ENCODE measurements at places on chromosomes 4 and X. TPM values are rescaled to one million over a fixed set of nuclear protein-coding genes. Genes with fewer than 3 reads are reported as not detected.

GRCh38 chr4:173264245-173264644 lies 69.9 kb downstream of the HMGB2 start:
- no peak for DNase-seq

DNA sequence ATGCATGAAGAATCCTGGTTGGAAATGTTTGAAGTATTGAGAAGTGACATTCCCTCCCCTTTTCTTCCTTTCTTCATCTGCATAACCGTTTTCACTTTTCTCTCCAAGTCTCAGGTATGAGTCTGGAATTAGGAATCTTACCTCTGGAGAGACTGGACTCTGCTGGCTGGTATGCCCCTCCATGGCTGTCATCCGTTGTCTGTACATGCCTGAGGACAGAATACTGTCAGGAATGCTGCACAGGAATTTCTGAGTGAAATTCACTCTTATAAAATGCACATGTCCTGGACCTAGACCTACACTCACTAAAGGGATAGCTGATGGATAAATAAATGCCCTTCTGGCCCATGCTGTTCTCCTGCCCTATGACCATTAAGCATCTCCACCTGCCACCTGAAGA lies 179.5 kb downstream of the MSN start:
- DNase-seq = no peak

DNA sequence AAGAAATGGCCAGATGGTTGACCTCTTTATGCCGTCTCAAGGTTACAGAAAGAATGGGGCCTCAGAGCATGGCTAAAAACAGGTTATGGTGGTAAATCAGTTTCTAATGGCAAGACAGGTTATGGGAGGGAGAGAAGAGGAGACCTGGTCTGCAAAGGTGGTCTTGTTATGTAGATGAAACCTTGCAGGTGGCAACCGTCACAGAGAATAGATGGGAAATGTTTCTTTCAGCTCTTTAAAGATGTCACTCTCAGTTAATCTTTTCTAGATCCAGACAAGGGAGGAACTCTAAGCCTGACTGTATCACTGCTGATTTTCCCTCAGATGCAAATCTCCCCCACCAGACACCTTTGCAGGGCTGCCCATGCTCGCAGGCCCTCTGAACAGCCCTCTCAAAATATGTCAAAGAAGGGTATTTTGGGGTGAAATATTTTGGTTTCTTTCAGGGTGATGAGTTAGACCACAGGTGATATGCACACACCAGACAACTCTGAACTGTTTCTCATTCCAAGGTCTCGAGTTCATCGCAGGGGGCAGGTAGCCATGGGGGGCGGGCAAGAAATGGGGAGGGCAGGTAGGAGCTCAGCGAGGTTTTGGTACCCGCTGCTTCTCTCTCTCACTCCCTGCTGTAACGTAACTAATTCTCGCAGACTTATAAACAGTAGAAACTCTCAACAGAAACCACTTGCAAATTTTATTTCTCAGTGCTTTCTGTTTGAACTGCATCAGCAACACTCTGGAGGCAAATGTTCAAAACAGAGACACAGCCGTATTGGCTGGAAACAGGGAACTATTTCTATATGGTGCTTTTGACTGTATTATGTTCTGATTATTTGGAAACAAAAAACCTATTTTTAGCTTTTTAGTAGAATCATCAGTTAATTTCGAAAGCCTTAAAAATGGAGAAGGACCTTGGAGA lies 32.4 kb downstream of the CASP3 start:
- DNase-seq = no peak

- DNase-seq = no peak
These were observed 76.6 kb upstream of the CXXC4 start for GRCh38 chr4:104571341-104571740.

DNA sequence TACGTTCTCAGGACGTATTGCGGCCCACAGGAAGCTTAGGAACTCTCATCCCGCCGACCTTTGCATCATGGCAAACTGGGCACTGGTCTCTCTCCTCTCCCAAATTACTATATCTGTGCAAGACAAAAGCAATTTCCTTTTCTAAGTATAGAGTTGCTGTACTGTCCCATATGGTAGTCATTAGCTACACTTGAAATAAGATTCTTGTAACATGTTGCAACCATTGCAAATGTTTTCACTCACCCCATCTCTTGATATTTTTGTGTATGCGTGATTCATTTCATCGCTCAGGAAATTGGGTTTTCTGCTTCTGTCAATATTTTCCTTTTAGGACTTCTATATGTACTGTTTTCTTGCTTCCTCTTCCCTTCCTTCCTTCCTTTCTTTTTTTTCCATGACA lies 15.7 kb downstream of the ARMCX6 start:
- DNase-seq = no peak

DNA sequence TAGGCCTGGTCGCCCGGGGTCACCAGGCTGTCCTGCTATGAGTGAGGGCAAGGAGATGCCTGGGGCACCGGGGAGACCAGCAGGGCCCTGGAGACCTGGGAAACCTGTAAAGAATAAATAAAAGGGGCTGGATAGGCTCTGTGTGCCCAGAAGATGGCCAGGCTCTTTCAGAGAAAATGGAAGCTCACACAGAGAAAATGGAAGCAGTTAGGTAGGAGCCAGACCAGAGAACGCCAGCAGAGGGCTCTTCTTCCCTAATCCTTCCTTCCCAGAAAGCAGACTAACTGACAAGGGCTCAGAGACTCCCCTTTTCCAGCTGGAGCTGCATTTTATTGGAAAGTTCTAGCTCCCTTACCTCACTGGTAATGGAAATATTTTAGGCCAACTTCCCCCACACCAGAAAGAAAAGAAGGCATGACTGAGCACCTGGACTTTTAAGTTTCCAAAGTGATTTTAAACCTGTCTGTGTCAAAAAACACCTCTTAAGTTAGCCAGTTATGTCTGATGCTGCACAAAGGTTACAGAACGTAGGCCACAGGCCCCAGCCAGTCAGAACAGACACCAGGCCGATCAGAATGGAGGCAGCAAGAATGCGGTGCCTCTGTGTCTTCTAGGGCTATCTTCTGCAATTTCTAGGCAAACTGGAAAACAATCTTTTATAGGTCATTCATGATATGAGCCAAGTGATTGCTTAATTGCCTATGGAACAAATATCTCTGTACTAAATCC lies 74.0 kb downstream of the ATG4A start:
- DNase-seq = peak; percentile 56

DNA sequence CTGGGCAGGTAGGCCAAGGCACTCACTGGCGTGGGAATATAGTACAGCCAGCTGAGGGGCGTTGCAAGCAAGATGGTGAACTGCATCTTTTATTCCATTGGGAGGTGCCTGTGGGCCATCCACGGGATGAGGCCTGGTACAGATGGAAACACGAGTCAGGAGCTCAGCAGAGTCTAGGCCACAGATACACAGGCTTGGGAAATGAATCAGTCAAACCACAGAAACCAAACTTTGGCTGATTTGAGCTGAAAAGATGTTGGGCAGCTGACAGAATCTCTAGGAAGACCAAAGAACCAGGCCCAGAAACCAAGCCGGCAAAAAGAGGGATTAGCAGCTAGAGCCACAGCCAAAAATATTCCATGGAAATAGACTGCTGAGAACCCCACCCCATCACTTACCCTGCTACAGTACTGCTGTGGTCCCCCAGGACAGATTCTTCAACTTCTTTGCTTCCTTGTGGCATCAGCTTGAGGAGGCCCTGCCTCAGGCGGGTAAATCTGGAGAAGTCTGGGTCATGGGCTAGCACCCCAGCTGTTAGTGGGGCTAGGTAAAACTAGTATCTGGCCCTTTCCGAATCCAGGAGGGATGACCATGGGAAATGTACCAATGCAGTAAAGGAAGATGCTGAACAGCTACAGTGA lies 75.4 kb downstream of the TMEM131L start:
- DNase-seq = peak; percentile 98

DNA sequence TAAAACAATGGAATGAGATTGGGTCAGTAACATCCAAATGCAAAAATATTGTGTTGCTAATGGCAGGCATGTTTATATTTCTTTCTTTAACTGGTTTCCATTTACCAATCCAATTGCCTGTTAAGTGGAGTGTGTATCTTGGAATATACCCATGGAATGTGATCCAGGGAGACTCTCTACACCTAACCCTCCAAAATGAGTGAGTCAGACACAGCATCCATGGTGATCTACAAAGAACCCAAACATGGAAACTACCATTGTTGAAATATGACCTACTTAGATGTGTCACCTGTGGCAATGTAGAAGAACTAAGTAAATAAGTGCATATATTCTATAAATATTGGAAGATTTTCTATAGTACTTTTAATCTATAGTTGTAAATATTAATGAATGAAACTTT lies 110.3 kb downstream of the AREG start:
- peak; percentile 49 for DNase-seq

GRCh38 chr4:103104886-103105285 lies 5.3 kb upstream of the BDH2 start:
- DNase-seq = no peak

DNA sequence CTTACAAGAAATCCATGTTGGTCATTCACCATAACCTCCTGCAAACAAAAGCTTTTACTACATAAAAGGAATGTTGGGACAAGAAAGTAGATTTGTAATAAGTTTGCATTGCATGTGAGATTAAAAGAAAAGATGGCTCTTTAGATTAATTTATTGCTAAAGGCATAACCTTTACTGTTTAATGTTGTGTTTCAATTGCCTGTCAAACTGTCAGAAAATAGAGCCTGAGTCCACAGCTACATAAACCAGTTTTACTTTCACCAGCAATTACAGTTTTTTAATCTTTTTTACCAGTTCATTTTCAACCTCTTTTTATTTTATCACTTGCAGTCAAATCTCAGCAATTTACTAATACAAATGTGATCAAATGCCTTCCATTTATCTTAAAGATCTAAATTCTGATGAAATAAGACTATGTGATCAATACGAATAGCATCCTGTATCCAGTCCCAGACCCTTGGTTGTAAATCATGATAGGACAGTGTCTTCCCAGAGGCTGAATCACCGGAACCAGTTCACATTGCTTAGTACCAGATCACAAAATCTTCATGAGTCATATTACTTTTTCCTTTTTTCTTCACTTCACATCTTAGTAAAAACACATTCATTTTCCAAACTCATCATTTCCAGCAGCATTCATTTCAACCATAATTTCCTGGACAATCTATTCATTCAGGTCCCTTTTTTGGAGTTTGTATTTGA lies 95.4 kb upstream of the FRG1 start:
- peak; percentile 1 for DNase-seq

GRCh38 chr4:7227008-7227407 lies 34.7 kb downstream of the SORCS2 start:
- DNase-seq = no peak

DNA sequence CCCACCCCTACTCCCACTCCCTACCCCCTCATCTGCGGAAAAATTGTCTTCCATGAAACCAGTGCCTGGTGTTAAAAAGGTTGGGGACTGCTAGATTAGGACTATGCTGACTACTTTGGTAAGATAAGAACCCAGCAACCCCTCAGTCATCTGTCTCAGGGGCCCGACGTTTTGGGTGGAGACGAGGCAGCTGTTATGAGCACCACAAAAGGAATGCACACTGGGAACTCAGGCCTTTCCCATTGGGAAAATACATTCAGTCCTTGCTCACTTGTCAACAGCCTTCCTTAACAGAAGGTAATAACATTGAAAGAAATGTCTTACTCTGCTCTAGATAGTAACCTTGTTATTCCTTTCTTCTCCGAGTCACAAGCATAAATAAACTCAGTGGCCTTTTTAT lies 310.8 kb downstream of the AFF2 start:
- peak; percentile 83 for DNase-seq

- DNase-seq = no peak
These were observed 138.8 kb upstream of the NALF2 start for GRCh38 chrX:69365349-69365748.

- peak; percentile 83 for DNase-seq
These were observed 92.5 kb downstream of the FAM13A start for GRCh38 chr4:88964450-88964849.

DNA sequence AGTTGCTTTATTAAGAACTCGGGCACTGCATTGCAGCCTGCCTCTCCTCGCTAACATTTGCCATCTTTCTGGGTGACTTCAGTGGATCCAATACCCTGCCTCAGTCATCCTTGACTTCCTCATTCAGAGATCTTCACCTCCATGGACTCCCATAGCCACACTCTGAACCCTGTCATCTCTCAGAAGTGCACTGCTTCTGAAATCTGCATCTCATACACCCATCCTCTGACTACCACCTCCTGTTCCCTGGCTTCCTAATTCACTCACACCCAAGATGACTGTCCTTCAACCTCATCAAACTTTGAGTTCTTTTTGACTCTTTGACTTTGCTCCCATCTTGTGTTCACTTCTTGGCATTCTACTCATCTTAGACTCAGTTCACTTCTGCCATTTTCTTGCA lies 25.3 kb upstream of the CYBB start:
- DNase-seq = no peak

DNA sequence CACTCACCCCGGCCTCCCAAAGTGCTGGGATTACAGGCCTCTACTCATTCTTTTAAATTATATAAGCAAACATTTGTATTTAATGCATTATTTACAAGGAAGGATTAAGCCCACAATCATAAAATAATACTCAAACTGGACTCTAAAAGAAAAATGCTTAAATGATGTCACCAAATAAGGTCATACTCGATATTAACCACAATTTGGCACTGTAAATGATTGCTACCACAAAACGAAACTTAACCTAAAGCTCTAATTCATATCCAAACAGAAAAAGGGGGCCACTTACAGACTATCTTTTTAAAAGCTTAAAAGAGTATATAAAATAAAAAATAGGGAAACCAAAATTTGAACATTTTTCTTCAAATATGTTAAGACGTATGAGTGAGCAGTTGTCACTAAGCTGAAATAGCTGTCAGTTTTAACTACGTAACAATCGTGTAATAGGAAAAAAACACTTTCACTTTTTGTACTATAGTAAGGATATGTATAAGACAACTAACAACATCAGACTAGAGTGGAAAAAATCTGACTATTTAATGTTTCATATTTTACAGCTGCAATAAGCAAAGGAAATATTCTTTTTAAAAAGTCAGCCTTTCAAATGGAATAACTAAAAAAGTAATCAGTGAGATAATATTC lies 108.2 kb upstream of the GPR34 start:
- DNase-seq = no peak

GRCh38 chr4:119898211-119898610 lies 168.4 kb downstream of the MAD2L1 start:
- no peak for DNase-seq

Gene SPANXA1
- total RNA-seq = not detected

Gene GRPR
- 0.26 TPM for total RNA-seq

Gene GPR78
- total RNA-seq = not detected

Gene TRMT44
- 12.6 TPM for total RNA-seq

Gene CSN1S1
- total RNA-seq = not detected

Gene AWAT2
- total RNA-seq = not detected

Gene RASL11B
- 0.32 TPM for total RNA-seq

Gene CXorf49
- not detected for total RNA-seq

Gene TMEM35A
- total RNA-seq = 3.5 TPM

Gene ARL13A
- not detected for total RNA-seq

Gene HELT
- not detected for total RNA-seq
